ENCODE measurements at places on chromosomes 3 and 15. TPM values are rescaled to one million over a fixed set of nuclear protein-coding genes. Genes with fewer than 3 reads are reported as not detected.

HAPLN3 gene
- 2.0 TPM for total RNA-seq

KNG1 gene
- not detected for total RNA-seq

CPEB1 gene
- not detected for total RNA-seq

PPP1R14D gene
- not detected for total RNA-seq

HHATL gene
- not detected for total RNA-seq

FSTL1 gene
- 89.1 TPM for total RNA-seq

DNA sequence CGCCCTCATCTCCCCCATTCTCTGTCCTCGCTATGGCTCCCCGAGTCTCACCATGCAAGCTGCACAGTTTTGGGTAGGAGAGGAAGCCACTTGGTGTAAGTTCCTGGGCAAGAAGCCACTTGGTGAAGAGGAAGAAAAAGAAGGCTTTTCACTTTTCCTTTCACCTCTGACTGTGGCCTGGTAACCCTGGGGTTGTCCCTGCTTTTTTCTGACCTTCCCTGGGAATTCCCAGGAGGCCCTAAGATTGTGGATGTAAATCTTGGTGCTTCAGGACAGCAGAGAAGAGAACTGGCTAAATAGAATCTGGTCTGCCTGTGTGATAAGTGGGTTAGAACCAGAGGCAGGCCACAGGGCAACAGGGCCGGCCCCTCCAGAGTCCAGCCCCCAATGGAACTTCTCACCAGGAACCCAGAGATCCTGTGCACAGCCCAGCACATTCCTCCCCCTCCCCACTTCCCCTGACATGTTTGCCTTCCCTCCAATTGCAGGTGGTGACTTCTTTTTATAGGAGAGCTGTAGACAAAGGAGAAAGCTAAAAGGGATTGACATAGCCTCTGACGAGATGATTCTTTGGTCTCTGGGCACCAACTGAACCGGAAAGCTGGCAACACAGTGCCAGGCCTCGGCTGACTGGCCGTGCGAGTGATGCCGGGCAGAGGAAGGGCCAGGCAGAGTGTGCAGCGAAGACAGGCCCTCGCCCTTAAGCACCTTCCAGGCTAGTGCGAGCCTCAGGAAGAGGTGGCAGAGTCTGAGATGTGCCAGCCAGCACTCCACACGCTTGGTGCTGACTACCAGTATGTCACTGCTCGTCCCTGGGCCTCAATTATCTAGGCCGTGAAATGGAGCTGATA, 19.4 kb upstream of the SKOR1 start:
- no peak for DNase-seq

- DNase-seq = no peak
Measured at GRCh38 chr15:61633951-61634350, 404.8 kb upstream of the RORA start.

- DNase-seq = no peak
Measured at GRCh38 chr15:41994772-41995475, 22.6 kb upstream of the EHD4 start.

- DNase-seq = no peak
Measured at GRCh38 chr15:84721371-84721770, 5.4 kb upstream of the SEC11A start.

- no peak for DNase-seq
Measured at GRCh38 chr3:186121278-186121677, 12.4 kb upstream of the ETV5 start.

DNA sequence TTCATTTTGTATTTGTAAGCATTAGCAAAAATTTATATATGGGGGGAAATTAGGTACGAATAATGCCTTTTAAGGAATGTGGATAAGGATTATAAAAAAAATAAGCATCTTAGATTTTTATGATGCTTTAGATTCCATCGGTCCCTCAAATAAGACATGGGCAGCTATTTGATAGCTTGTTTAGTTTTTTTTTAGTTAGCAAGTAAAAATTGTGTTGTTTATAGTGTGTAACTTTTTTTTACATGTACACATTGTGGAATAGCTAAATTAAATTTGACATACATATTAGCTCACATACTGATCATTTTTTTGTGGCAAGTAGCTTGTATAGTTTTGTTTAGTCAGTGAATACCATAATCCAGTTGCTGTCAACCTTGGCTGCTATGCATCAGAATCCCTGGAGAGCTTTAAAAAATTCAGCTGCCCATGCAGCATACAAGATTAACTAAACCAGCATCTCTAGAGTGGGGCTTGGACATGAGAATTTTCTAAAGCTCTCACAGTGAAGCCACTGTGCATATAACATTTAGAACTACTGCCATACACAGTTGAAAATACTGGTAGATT, 53.9 kb downstream of the TMOD3 start:
- peak; percentile 75 for DNase-seq

DNA sequence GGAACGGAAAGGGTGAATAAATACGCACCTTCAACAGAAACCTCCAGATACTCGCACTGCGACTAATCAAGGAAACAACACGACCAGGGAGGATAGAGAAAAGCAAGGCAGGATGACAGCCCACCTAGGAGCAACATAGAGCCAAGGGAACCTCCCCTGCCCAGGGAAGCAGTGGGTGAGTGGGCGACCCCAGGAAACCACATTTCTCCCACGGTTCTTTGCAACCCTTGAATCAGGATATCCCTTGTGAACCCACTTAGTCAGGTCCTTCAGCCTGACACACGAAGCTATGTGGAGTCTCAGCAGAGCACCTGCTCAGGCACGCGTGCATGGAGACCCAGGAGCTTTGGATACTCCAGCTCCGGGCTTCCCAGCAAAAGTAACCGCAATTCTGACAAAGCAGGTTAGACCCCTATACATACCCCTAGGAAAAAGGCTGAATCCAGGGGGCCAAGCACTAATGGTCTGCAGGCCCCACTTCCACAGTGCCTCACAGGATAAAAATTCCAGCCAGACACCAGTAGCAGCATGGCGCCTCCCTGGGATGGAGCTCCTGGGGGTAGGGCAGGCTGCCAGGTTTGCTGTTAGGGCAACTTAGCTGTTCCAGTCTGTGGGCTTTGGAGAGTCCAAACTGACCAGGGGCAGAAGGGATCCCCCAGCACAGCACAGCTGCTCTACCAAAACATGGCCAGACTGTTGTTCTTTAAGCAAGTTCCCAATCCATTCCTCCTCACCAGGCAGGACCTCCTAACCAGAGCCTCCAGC, 38.4 kb upstream of the PXYLP1 start:
- no peak for DNase-seq

DNA sequence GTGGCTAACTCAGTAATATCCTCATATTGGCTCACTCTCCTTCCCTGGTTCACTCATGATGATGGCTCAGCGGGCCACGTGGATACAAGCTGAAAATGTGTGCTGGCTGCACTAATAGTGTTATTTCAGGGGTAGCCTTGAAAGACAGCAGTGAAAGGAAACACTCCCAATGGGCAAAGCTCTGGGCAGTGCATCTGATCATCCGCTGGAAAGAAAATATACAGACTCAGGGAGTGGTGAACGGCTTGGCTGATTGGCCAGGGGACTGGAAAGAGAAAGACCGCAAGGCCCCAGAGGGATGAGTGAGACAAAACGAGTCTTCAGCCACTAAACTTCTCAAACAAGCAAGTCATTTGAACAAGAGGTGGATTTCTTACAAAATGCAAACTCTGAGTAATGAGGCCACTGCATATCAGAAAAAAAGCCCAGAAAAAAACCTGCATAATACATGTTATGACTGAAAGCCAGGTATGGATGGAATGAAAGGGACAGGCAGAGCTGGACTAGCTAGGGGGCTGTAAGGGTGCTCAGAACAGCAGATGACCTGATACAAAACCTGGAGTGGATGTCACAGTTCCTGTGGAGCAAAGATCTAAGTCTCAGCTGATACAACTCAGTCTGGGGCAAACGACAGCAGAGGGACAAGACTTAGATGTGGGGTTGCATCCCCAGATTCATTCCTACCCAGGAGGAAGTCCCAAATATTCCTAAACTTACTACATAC, 33.3 kb downstream of the CMTM6 start:
- no peak for DNase-seq

DNA sequence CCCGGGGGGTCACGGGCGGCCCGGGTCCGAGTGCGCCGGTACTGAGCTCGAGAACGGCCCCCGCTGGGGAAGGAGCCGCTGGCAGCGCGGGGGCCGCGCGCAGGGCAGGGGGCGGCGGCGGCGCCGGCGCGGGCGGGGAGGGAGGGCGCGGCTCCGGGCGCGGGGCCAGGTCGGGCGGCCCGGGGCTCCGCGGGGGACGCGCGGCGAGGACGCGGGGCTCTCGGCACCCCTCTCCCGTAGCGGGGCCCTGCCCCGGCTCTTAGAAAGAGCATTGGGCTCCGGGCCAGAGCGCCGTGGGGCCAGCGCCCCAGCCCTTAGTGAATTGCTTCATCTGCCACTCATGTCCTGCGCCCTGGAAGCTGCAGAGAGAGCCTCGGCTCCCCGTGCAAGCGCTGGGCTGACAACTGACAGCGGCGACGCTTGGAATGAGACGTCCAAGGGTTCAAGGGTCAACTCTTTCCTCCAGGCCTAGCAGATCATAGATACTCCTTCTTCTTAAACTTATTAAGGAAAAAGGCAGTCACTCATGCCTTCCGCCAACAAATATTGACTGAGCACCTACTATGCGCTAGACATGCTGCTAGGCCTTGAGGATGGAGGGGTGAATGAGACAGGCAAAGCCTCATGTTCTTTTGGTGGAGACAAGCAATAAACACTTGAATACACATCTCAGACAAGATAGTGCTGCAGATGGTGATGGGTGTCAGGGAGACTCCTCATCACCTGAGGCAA, 140.8 kb downstream of the SMAD6 start:
- DNase-seq = peak; percentile 49

- no peak for DNase-seq
Measured at GRCh38 chr3:185852635-185853034, 27.8 kb upstream of the IGF2BP2 start.

- DNase-seq = peak; percentile 74
Measured at GRCh38 chr15:78394981-78395616, 42.9 kb upstream of the IREB2 start.

DNA sequence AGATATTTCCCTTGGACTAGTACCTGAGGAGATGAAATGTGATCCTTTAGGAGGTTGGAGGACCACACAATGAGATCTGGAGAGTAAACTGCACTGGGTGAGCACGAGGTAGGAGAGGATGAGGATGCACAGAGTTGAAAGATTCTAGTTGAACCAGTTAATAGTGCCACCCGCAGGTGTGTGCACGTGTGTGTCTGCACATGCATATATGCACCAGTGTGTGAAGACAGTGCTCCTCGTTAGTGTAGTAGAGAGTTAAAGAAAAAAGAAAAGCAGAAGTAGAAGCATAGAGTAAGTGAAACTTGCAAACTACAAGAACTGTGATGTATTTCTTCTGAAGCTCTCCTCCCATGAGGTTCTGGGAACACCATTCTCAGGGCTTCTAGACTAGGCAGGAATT, 8.4 kb downstream of the MED12L start:
- DNase-seq = no peak

- DNase-seq = no peak
Measured at GRCh38 chr3:8303466-8303865, 198.2 kb upstream of the LMCD1 start.

DNA sequence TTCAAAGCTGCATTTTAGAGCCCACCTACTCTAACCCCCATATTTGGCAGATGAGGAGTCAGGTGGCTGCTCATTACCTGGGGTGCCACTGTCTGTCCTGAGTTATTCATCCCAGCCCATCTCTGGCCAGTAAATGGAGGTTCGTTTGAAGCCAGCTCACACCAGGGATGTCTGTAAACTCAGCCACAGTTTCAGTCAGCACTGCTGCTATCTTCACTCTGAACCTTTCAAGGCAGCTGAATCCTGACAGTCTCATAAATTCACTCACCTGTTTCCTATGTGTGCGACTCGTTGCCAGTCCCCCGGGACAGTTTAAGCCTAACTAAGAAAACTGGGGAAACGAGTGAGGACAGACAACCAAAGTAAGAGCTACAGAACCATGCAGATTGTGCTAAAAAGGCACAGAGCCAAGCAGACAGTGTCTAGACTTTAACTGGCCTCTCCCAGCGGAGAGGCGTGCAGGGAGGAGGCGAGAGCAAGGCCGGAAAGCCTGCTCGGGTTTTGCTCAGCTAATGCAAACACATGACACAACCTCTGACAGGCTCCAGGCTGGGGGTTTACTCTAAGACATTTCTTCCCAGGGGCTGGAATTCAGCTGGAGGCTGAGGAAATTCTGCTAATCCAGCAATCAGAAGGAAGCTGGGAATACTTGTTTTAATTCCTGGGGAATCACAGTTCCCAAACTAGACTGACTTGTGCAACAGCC, 12.0 kb downstream of the FSTL1 start:
- no peak for DNase-seq

DNA sequence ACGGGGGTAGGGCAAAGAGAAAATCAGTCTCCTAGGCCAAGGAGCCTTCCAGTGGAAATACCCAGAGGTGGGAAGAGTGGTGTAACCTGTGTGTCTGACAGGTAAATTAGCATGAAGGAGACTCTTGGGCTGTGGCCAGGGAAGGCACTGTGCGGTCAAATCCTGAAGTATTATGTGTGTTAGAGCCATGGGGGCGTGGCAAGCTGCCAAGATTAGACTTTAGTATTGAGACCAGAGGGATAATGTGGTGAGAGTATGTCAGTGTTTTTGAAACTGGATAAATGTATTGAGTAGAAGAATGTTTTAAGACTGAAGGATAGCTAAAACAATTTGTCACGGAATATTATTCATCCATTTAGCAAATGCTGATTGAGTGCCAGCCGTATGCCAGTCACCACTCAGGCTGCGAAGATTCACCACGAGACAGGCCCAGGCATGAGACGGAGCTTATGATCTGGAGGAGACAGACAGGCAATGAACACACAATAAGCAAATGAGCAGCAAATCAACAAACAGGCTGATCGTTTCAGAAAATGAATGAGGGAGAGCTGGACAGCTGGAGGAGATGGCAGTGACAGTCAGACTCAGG, 445.9 kb downstream of the MCTP2 start:
- DNase-seq = peak; percentile 33
